ENCODE measurements at places on chromosomes 1 and 21.
A peak's percentile ranks its signal among the peaks of the same experiment; 100 is the strongest.

DNA sequence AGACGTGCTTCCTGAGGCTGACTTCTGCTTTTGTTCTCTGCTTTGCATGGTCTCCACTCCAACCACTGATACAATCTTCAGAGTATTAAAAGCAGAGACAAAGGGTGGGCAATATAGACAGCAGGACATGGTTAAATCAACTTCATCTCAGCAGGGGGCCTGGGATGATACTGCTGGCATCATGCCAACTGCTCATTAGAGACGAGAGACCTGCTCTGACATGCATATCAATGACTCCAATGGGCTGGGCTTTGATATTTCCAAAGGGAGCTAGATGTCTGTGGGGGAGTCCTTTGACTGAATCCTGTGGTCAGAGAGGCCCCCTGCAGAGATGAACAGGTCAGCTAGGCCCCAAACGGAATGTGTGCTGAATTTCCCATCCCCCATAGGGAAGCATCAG is 106.6 kb downstream of the ACTL8 start:
- DNase-seq = no peak

DNA sequence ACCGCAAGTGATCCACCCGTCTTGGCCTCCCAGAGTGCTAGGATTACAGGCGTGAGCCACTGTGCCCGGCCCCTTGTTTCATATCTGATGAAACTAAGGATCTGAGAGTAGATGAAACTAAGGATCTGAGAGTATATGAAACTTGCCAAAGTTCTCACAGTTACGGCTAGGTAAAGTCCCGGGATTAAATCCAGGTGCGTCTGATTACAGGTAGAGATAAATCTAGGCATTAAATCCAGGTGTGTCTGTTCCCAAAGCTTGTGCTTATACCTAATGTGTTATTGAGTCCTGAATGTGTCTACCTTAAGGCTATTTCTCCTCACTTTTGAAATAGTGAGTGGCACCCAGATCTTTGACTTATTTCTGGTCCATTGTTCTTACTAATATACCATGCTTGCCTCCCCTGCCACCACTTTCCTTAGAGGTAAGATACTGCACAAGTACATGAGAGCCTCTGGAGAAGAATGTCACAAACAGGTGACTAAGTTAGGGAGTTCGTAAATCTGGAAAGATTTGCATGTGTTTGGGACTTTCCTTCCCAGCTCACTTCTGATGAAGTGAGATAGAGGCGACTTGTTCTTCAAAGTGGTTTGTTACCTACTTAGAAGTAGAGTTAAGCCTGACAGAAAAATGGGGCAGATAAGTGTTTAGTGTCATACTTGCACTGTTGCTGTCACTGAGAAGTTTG is 66.5 kb downstream of the AK4 start:
- DNase-seq = no peak

DNA sequence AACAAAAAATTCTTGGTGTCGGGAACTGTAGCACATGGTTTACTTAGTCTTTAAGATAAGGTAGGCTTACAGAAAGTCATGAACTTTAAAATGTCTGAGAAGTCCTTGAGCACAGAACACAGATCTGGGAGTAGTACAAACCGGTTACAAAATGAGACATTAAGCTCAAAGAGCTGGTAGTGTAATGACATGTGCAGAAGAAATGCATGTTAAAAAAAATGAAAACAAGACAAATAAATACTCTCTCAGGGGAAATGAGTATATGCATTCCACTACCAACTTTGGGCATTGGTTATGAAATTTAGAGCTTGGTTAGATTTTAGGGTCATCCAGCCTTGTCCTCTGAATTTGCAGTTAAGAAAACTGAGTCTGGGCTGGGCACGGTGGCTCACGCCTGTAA is 91.5 kb upstream of the F3 start:
- DNase-seq = no peak

GRCh38 chr21:26814386-26814785 is 30.8 kb downstream of the ADAMTS1 start:
- no peak for DNase-seq

DNA sequence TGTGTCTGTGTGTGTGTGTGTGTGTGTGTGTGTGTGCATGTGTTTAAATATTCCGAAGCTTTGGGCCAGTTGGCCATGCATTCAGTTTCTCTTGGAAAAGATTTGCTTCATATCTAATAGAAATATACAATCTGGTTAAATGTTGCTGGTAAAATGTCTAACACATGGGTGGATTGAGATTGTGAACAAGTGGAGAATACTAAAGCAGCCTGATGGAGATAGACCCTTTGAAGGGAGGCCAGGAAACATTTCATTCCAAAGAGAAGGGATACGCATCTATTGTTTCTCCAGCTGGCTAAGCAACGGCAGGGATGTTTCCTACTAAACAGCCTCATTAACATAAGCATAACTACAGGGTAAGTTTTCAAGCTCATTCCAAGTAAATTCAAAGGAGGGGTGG is 257.5 kb upstream of the PTBP2 start:
- DNase-seq = no peak

DNA sequence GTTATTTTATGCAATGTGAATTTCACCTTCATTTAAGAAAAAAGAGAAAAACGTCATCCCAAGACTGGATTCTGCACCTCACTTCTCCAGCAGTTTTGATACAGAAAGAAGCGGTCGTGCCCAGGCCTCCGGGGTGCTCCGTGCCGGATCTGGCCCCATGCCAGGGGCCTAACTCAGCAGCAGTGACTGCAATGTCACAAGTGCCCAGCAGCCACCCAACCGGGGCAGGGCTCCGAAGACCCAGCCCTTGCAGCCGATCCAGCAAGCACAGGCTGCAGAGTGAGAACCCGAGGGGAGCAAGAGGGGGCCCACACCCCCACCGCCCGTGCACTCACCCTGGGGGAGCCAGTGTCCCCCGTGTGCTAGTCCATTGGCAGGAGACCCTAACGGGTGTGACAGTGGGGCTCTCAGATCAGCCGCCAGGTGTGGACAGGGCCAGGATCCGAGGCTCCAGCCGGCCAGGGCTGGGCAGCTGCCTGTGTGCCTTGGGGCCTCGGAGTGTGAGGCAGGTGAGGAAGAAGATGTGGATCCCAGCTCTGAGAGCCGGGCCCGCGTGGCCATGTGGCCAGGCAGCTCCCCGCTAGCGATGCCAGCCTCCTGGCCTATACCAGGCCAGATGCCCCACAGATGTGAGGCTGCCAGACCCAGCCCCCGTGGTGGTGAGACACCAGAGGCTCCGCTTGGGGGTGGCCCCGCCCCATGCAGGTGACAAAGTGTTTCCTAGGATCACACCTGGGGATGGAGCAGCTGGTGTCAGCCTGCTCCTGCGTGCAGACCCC is 60.6 kb downstream of the MEGF6 start:
- DNase-seq = no peak

DNA sequence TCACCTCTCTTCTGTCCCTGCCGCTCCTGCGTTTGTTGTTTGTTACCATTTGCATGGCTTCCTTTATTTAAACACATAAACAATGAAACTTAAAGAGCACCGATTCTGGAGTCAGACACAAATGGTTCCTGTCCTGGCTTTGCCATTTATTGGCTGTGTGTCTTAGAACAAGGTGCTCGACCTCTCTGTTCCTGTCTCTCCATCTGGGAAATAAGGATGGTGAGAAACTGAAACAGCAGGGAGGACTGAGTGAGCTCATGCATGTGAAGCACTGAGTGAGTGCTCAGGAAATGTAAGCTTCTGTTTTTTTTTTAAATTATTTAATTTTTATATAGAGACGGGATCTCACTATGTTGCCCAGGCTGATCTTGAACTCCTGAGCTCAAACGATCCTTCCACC is 148.2 kb upstream of the WNT4 start:
- no peak for DNase-seq

- no peak for DNase-seq
Measured at GRCh38 chr1:244836584-244836983, 1.1 kb downstream of the COX20 start.

DNA sequence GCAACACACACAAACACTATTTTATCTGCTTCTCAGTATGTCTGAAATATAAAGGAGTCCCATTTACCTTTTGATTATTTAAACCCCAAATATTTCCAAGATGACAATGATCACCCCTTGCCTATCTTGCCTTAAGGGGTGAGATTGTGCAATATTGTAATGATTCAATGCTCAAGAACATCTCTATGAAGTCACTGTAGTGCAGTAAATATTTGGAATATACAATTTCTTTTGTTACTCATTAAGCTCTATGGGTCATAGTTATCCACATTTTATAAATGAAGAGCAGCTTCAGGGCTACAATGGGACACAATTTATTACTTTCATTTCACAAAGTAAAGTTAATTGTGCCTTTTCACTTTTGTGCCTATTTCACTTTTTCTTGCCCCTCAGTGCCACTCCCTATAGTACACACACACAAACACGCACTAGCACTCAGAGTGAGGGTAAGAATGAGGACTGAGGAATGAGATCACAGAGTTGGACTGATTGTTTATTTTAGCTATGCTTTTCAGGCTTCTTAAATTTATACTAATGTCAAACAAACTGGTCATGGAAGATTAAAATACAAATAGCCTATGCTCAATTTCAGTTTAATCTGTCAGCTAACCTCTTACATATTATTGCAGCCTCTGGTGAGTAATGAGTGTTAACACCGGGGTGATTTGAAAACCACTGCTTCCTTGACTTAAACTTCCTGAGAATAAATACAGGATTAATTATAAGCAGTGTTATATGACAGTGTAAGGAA is 521.0 kb upstream of the B3GALT2 start:
- DNase-seq = no peak

DNA sequence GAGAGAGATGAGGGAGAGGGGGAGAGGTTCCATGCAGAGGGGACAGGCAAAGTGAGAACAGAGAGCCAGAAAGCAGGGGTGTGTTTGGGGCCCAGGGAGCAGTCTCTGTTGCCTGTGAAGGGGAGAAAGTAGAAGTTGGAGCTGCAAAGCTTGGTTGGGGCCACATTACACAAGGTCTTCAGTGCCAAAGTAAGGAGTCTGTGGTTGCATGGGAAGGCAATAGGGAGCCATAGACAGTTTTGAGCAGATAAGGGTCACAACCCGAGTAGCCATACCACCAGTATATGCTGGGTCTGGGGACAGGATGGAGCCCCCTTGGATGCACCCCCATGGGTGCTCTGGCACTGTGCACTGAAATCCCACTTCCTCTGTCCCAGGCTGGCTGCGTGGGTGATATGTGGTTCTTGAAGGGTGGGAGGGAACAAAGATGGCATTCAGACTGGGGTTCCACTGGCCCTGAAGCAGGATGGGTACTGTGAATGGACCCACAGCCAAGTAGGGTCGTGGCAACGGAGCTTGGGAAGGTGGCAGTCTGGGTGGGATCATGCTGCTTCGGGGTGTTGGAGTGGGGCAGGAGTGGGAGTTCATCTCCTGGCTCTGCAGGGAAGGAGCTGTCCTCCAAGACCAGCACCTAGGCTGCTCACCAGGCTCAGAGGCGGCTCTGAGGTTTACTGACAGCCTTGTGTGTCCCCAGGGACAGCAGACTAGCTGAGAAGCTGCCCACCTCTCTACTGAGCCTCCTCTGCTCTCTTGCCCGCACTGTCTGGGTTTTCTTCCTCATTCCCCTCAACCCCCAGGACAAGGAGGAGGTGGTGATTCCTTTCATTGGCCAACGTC is 12.1 kb downstream of the DRAXIN start:
- DNase-seq = no peak

DNA sequence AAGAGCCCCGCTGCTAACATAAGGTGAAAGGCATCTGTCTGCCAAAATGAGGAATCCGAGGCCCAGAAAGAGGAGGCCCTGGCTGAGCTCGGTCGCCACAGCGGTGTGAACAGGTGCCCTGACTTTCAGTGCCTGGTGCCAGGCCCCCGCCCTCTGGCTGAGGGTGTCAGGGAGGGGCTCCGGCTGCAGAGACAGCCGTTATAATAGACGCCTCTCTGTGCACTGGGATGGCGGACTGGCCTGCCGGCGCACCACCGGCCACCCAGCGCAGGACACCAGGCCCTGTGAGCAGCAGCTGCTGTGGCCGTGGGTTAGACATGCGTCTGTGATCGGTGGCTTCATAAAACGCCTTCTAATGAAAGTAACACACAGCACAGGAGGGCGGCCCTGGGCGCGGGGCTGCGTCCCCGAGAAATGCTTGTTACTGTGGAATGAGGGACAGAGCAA is 51.4 kb upstream of the ACTRT2 start:
- DNase-seq = no peak

DNA sequence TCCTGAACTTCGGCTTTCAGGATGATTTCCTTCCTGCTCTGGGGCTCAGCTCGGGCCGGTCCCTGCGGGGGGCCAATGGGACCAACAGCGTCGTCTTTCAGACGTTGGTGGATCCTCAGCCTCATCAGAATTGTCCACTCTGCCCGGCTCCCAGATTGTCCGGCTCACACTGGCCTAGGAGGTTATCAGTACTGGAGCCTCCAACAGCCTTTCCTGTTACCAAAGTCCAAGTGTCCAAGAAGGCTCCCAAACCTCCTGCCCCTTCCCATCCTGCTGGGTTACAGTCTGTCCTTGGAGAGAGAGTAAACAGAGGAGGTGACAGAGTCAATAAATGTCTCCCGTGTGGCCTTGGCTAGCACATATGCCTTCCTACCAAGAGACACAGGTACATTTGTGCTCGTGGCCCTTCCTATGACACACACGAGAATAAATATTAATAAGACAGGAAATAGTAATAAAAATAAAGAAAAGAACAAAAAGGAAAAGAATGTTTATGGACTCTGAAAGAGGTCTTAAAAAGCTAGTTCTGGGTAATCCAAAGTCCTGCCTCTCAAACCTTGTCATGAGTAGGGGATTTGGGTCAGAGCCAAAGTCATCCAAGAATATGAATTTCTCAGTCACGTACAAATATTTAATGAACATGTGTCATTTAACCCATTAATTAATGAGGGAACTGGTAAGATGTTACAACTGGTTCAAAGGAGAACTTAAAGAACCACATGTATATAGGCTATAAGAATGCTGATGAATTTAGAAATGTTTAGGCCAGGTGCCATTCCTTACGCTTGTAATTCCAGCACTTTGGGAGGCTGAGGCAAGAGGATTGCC is 80.8 kb upstream of the SLC2A1 start:
- no peak for DNase-seq

GRCh38 chr1:63691701-63692425 is 82.0 kb upstream of the ROR1 start:
- no peak for DNase-seq

DNA sequence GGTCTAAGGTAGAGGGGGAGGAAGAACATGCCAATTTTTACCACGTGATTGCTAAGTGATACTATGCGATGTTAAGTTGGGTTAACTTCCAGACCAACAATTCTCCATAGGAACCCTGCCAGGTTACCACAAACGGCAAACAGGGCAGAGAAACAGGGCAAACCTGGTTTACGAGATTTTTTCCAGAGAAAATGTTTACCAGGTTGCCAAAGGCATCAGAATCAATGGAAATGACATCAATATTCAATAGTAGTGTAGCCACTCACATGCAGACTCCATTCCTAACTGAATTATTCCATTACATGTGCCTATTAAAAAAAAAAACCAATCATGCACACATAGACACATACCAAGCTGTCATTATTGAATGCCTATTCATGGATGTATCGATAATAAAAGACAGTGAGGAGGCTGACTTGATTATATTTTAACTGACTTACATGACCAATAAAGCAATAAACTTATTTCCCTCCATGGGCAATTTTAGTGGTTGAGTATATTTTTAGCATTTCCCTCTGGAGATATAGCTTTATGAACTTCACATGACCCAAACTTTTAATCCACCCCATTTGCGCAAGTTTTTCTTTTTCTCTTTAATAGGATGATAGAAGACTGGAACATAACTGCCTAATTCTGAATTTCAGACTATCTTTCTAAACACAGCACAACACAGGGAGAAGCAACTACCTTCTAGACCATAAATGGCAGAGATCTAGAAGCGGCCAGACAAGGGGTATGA is 40.5 kb upstream of the KCNE1 start:
- no peak for DNase-seq

GRCh38 chr1:180533266-180533987 is 25.3 kb upstream of the OVAAL start:
- DNase-seq = peak; percentile 12

GRCh38 chr1:231724876-231725647 is 98.5 kb downstream of the DISC1 start:
- no peak for DNase-seq
